ENCODE measurements at places on chromosomes 6 and 20.

DNA sequence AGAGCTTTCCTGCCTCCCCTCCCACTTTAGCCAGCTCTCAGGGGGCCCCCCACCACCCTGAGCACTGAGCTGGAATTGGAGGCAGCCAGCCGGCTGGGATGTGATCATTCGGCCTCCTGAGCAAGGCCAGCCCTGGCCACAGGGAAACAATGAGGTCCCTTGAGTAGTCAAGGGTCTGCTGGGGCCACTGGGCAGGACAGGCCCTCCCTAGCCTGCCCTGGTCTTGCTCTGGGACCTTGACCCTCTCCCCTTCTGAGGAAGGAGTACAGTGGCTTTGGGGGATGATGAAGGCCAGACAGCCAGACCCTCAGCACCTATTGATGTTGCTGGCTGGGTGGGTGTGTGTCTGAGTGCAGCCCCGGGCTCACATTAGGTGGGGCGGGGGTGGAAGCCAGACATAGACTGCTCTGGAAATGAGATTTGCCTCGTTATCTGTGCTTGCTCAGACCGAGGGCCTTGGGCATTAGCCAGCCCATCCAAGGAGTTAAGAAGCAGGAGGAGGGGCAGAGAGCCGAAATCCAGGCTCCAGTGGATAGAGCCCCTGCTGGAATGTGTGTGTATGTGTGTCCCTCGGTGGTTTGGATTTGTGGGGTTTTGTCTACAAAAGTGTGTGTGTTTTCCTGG lies 21.3 kb downstream of the CD40 start:
- DNase-seq, result no peak

DNA sequence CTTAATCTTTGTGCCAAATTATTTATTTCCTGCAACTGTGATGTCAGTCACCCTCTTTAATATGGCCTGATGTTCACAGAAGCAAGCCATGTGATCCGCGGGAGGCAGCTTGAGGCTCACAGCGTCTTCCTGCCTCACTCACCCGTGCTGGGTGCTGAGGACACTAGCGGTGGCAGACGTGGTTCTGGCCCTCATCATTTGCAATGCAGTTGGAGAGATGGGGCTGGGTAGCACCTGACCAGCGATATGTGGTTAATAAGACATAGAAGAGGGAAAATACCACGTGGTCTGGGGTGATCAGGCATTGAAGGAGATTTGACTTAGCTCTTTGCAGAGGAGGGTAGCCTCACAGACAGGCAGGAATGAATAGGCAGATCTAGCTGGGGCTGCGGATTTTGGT lies 264.7 kb downstream of the TMEM242 start:
- DNase-seq, result no peak

- no peak for DNase-seq
These were observed 61.7 kb downstream of the STK35 start for GRCh38 chr20:2163312-2163711.

DNA sequence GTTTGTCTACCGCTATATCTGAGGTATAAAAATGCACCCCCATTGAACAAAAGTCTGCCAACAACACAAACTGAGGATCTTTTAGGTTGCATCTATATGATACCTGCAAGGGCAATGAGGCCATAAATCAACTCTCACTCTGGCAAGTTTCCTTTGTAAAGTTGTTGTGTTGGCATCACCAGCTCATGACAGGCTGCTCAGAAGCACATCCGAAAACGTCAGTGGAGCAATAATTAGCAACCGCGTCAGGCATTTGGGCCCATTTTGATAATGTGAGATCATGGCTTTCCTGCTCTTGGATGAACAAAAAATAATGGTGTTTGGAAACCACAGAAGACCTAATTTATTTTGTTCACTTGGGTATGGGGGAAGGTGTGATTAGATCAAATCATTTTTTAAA lies 12.0 kb upstream of the SLC22A3 start:
- DNase-seq, result no peak

DNA sequence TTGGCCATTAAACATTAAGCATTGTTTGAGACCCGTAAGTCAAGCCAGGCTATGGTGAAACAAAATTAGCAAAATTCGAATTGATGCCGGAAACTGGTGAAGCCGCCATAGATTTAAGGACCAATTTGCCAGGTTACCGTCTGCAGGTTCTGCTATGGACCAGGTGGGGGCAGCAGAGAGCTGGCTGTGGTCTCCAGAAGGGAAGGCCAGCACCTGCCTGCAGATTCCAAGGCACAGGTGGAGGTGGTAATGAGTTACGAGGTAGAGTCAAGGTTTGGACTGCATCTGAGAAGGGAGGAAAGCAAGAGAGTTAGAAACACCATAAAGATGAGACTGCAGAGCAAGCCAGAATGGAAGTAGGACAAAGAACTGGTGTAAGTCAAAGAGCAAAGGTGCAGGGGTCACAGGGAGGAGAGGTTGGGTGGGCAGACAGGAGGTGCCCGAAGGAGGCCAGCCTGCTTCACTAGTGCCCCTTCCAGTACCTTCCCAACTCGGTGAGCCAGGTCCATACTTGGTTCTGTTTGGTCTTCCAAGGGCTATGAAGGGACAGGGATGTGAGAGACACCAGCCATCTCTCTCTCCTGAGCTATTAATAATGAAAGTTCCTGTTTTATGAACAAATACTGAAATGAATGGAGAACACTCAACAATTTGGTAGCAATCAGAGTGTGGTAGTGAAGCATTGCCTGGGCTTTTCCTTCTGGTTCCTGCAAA lies 131.6 kb upstream of the ESR1 start:
- peak; percentile 38 for DNase-seq

- peak; percentile 77 for DNase-seq
These were observed 19.0 kb downstream of the PXDC1 start for GRCh38 chr6:3732345-3733141.

GRCh38 chr6:6377621-6378020 lies 57.2 kb upstream of the F13A1 start:
- no peak for DNase-seq
